ENCODE measurements at places on chromosomes 7 and 10.

DNA sequence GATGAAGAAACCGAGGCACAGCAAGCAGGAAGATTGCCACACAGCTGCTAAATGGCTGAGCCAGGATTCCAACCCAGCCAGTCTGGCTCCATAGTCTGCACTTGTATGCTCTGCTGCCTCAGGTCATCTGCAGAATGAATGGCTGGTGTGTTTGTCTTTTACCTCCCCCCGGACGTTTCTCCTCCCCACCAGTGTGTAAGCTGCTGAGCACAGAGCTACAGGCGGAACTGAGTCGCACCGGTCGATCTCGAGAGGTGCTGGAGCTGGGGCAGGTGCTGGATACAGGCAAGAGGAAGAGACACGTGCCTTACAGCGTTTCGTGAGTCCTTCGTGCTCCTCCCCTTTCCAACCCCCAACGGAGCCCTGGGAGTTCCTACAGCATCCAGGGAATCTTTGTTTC lies 2.6 kb downstream of the CNPY4 start:
- DNase-seq, result peak; percentile 6

DNA sequence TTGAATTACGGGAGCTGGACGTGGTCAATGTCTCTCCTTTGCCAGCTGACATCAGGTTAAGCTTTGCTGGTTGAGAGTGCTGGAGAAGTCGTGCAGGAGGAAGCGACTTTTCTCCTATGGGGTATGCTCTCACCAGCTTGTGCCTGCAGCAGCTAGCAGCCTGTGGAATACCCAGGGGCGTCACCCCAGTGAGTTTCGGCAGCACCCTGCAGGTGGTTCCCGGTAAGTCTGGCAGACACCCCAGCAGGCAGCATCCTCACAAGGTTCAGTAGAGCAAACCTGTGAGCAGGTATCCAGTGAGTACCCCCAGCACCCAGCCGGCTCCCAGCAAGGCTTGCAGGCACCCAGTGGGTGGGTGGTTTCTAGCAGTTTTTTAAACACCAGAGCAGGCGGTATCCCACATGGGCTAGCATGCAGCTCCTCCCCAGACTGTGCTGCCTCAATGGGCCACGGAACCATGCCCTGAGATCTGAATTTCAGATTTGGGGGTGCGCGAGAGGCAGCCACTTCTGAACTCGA lies 74.8 kb upstream of the SVIL start:
- DNase-seq, result no peak

GRCh38 chr7:141113131-141113530 lies 39.3 kb downstream of the TMEM178B start:
- no peak for DNase-seq

- no peak for DNase-seq
Observed at GRCh38 chr7:112531675-112532074, 50.9 kb downstream of the LSMEM1 start.

DNA sequence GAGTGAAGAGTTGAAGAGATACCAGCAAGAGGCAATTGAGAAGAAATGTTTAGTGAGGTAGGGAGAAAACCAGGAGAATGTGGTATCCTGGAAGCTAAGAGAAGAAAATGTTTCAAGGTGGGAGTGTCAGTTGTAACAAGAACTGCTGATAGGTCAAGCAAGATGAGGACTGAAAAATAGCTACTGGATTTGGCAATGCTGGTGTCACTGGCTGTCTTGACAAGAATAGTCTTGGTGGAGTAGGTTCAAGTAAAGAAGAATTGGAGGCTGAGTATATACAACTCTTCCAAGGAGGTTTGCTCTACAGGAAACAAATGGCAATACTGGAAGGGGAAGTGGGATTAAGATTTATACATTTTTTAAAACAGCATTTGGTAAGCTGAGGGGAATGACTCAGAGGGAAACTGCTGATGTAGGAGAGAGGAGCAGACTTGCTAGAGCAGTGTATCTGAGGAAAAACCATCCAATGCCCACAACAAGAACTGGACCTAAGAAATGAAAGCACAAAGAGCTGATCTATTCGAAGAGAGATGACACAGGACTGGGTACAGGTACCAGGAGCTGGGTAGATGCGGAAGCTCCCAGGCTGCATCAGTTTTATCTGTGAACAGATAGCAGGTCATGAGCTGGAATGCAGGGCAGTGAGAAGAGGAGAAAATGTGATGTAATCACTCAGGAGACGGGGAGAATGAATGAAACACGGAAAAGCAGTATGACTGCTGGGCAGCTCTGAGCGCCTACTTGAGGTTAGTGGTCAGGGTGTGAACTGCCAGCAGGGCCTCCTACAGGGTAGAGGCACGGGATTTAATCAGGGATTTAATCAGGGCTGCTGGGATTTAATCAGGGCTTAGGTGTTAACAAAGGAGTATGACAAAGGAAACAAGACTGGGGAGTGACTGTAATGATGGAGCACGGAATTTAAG lies 34.5 kb downstream of the FAM25A start:
- no peak for DNase-seq
